ENCODE measurements at places on chromosomes 1 and 21.

DNA sequence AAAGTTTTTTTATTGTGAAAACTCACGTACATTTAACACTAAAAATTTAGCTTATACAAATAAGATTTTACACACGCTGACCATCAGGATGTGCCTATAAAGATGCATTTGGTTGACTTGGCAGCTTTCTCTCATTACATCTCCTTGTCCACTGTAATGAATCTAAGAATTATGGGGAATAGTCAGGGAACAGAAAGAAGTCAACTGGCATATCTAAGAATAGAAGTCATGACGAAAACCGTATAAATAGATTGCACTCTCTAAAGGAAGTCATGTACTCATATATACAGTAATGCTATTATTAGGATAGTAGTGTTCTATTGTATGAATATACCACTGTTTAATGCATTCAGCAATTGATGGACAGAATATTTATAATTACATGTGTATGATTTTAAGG lies 575.8 kb upstream of the B3GALT2 start:
- no peak for DNase-seq

DNA sequence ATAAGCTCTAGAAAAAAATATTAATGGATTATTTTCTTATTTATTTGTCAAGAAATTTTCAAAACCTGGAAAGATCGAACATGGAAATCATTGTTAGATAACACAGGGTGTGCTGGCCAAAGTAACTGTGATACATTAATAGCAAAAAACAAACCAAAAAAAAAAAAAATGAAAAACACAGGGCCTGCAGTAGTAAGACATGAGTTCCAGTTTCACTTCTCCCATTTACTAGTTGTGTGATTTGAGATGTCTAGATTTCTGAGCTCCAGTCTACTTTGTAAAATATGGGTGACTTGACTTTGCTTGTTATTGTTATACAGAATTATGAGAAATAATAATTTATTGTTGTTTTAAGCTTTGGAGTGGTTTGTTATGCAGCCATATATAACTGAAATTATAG lies 13.6 kb downstream of the FAM177B start:
- no peak for DNase-seq

DNA sequence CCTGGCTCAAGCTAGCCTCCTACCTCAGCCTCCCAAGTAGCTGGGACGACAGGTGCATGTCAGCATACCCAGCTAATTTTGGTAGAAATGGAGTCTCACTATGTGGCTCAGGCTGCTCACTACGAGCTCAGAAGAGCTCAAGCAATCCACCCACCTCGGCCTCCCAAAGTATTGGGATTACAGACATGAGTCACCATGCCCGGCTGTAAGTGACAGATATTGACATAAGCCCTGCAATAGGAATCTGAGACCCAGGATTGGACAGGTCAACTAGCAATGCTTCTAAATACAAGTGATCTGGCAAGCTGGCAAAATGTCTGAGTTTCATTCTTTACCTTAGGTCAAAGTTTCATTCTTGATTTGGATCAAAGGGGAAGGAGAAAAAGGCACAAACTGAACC lies 40.5 kb upstream of the H6PD start:
- DNase-seq = no peak

- DNase-seq = no peak
Measured at GRCh38 chr1:2834146-2834475, 32.6 kb upstream of the TTC34 start.

DNA sequence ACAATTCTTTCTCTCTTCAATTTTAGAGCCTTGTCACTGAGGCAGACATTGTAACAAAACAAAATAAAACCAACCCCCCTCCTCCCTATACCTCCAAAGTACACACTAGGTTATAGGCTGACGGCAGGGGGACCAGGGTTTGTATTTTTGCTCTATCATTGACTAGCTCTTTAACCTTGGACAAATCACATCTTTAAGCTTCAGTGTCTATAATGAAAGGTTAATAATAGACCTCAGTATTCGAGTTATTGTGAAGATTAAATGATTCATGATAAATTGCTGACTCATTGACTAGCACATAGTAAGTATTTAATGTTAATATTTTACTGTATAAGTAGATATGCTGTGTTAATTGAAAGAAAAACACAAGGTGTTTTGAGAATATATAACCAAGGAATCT lies 1267.6 kb upstream of the ADGRL2 start:
- no peak for DNase-seq

DNA sequence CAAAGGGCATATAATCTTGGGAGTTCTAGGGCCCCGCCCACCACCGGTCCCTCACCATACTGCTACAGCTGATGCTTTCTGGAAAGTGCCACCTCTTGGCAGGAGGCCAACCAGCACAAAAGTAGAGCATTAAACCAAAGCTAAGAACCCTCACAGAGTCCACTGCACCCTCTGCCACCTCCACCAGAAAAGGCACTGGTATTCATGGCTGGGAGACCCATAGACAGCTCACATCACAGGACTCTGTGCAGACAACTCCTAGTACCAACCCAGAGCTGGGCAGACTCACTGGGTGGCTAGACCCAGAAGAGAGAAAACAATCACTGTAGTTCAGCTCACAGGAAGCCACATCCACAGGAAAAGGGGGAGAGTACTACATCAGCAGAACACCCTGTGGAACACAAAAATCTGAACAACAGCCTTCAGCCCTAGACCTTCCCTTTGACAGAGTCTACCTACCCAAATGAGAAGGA lies 10.8 kb downstream of the THEM4 start:
- peak; percentile 84 for DNase-seq

DNA sequence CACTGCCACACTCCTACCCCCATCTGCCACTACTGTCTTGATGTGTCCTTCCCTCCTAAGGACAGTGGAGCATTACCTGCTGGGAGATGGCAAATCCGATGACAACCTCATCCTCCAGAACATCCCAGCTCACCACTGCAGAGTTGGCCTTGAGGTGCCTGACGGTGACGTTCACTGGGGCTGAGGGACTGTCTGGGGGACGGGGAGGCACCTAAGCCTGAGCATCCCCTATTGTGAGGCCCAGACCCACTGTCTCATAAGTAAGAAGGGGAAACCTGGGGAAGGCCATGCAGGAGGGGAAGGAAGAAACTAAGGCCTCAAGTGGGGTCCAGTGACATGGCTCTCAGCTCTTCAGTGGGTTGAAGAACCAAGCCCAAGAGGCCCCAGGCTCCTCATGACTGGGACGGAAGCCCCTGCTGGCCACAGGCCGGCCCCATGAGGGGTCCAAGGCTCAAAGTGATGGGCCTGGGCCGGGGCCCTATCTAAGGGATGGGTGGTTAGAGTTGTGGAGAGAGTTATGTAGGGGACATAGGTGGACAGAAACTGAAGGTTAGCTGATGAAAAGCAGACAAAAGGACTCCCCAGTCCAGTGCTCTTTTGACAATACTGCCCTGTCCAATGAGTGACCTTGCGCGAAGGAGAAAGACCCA lies 1.8 kb downstream of the FNDC5 start:
- DNase-seq = no peak

- DNase-seq = peak; percentile 48
Measured at GRCh38 chr1:101136739-101137138, 100.1 kb upstream of the S1PR1 start.

DNA sequence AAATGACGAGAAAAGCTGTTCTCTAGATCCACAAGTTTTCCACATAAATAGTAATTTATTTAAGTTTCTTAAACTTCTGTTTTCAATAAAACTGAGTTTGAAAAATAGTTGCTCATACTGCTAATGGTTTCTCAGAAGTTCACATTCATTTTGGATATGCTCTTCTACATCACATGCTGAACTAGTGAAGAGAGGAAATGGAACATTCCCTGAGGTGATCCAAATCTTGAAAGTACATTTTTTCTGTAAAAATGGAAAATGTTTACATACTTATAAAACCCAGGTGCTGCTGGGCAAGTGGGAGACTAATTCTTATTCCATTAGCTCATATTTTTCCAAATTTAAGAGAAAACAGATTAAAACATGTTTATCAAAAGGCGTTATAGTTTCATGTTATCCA lies 111.7 kb downstream of the ADGRL4 start:
- DNase-seq = no peak

DNA sequence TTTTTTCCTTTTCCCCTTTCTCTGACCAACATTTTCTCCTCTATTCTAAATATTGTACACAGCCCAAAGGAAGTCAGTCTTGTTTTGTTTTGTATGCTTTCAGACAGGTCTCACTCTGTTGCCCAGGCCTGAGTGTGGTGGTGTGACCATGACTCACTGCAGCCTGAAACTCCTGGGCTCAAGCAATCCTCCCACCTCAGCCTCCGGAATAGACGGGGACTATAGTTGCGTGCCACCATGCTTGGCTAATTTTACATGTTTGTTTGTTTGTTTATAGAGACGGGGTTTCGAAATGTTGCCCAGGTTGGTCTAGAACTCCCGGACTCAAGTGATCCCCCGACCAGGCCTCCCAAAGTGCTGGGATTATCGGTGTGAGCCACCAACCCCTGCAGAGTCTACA lies 72.8 kb downstream of the NRIP1 start:
- no peak for DNase-seq

DNA sequence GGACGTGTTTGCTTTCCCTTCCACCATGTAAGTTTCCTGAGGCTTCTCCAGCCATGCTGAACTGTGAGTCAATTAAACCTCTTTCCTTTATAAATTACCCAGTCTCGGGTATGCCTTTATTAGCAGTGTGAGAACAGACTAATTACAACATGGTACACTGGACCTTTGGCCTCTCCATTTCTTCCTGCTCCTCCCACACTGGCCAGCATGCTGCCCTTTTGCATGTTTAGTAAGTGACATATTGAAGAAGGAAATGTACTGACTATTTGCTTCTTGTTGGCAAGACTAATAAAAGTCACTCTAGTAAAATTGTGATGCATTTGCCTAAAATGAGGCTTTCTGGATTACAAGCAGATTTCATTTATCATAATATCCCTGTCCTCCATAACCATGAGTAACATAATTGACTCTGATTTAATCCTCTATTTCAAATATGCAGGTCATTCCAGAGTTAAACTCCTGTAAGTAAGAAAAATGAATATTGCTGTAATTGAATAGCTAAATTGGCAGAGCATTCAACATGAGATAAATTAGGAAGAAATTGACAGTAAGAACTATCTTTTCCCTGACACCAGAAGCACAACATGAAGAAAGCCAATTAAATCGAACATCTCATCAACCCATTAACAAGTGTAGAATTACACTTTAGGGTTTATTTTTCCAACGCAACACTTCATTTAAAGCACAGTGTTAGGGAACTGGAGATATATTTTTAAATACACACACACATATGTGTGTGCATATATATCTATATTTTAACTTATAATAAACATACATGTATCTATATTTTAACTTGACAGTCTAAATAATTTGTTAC lies 427.8 kb upstream of the ZP4 start:
- no peak for DNase-seq

GRCh38 chr1:71548398-71548890 lies 467.6 kb upstream of the ZRANB2 start:
- DNase-seq = no peak

- no peak for DNase-seq
Measured at GRCh38 chr1:207109004-207109403, 5.0 kb downstream of the C4BPA start.

- no peak for DNase-seq
Measured at GRCh38 chr1:42861014-42861399, 14.6 kb downstream of the ZNF691 start.

- no peak for DNase-seq
Measured at GRCh38 chr1:173413271-173413707, 63.8 kb upstream of the PRDX6 start.

DNA sequence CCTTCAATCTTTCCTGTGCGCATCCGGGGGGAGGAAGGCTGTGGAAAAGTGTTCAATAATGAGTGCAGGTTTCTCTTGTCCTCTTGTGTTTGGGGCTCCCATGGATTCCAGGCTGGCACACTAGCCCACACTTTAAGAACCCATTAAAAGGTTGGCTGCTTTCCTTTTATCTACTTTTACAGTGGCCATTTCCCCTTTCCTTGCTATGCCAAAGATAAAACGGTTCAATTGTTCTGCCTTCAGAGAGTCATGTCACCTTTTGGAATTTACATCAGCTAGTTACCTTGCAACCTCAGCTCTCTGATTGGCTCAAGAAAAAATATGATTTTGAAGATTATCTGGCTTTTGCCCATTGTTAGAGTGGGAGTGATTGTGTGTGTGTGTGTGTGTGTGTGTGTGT lies 182.3 kb downstream of the SDCCAG8 start:
- DNase-seq = no peak

DNA sequence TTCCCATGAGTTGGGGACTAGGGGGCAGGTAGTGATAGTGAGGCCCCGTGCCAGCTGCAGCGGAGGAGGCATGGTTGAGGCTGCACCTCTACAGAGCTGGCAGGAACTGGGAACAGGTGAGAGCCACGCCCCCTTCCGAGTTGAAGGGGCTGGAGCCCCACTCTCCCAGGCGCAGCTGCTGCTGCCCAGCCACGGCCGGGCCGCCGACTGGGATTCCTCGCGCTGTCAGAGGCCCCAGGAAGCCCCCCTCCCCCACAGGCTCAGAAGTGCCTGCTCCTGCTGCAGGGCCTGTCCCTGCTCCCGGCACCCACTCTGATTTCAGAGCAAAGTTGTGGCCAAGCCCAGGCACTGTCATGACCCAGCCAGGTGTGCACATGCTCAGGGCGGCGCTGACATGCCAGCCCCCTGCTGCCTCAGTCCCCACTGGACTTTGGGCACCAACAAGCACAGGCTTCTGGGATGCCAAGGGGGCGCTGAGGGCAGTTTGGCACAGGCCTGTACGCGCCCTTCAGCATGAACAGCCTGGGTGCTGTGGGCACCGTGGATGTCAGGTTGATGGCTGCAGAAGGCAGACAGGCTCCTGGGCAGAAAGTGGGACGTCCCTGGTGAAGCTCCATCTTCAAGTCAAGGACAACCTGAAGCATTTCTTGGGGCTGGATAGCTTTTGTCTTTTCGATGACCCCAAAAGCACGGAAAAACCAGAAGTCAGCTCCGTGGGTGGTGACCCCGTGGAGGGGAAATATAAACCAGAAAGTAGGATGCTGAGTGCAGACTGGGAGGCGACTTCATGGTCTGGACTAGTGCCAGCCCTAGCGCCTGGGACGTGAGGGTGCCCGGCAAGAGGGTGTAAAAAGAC lies 121.5 kb downstream of the SIM2 start:
- DNase-seq = no peak

DNA sequence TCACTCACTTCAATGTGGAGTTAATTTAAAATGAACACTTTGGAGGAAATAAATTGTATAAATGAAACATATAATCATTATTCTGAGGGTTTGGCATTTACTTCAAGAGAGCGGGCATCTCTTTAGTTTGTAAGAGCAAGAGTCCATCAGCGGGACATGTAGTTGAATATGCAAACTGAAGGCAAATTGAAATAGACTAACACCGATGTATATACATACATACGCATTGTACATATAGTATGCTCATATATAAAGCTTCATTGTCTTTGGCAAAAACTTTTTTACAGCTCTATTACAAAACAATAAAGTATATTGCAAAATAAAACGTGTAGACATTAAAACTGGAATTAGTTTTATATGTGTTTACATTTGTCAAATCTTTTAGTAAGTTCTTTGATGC lies 328.9 kb downstream of the LTN1 start:
- DNase-seq = no peak
